ENCODE measurements at places on chromosomes 1 and 21. TPM values are rescaled to one million over a fixed set of nuclear protein-coding genes. Genes with fewer than 3 reads are reported as not detected.

EFNA3 gene
- 2.3 TPM for total RNA-seq

SYDE2 gene
- total RNA-seq: 1.6 TPM

S100A5 gene
- 3.8 TPM for total RNA-seq

ACTN2 gene
- not detected for total RNA-seq

PDIK1L gene
- 21.0 TPM for total RNA-seq

SPRR1A gene
- total RNA-seq: not detected

- no peaks in the 10 kb centered on the region for H3K27me3 ChIP-seq
- H3K4me1 ChIP-seq: no peaks in the 10 kb centered on the region
- H3K4me3 ChIP-seq: no peak overlapping the region
- no peaks in the 10 kb centered on the region for H3K36me3 ChIP-seq
- H3K27ac ChIP-seq: no peak overlapping the region
Measured at GRCh38 chr21:31599013-31599412, 60.5 kb upstream of the SOD1 start.

GRCh38 chr1:184000321-184000720 is 37.2 kb downstream of the COLGALT2 start:
- no peak overlapping the region for H3K4me3 ChIP-seq
- no peaks in the 10 kb centered on the region for H3K36me3 ChIP-seq
- H3K27ac ChIP-seq: no peak overlapping the region

- H3K27me3 ChIP-seq: peaks cover 24% of the 10 kb centered on the region
- H3K36me3 ChIP-seq: no peaks in the 10 kb centered on the region
- no peak overlapping the region for H3K4me3 ChIP-seq
- no peak for DNase-seq
Measured at GRCh38 chr1:111821121-111821745, 65.5 kb downstream of the DDX20 start.

GRCh38 chr1:5125208-5125607 is 470.8 kb downstream of the AJAP1 start:
- DNase-seq: no peak
- H3K27me3 ChIP-seq: no peaks in the 10 kb centered on the region
- H3K27ac ChIP-seq: no peak overlapping the region
- no peaks in the 10 kb centered on the region for H3K36me3 ChIP-seq
- H3K4me3 ChIP-seq: no peak overlapping the region
- peaks cover 4% of the 10 kb centered on the region for H3K4me1 ChIP-seq

GRCh38 chr1:151612501-151613281 is 841 bp downstream of the SNX27 start:
- H3K4me3 ChIP-seq: peak overlapping the region; percentile 95
- peaks cover 4% of the 10 kb centered on the region for H3K27me3 ChIP-seq
- DNase-seq: peak; percentile 26
- peak overlapping the region; percentile 91 for H3K27ac ChIP-seq
- peaks cover 2% of the 10 kb centered on the region for H3K36me3 ChIP-seq

DNA sequence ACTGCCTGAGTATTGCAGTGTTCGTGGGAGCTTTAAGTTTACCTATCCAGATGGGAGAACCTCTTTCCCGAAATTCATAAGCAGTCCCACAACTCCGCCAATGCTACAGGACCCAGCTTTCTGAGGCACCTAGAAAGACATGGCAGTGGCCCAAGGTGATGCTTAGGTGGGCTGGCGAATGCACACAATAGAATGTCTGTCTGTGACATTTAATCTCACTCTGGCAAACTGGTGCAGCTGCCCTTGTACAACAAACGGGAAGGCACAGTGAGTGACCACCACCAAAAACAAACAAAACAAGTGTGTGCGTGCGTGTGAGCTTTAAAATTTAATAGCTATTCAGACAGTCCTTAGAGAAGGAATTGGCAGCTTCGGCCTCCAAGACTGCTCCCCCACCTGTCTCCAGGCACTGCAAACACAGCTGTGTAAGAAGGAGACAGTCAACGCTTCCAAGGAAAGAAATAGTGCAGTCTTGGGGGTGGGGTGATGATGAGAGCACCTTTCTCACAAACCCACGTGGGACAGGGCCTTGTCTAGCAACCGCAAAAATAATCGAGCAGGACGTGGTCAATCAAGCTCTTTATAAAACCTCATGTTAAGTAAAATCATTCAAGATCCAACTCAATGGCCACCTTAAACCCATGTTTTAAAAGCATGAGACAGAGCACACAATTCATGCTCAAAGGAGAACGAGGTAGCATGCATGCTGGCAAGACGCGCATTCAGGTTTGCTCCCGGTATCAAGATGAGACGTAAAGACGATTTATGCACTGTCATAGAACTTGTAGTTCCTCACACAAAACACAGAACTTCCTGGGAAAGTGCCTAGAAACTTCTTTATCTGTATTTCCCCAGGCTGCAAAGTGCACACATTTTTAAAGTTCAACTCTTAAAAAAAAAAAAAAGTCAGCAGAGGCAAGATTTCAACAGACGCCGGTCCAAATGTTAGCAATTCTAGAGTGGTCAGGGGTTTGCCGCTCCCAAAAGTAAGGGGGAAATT is 84.1 kb downstream of the TM2D1 start:
- DNase-seq: no peak
- H3K27ac ChIP-seq: no peak overlapping the region
- H3K4me3 ChIP-seq: peak overlapping the region; percentile 15
- H3K4me1 ChIP-seq: peaks cover 11% of the 10 kb centered on the region
- H3K27me3 ChIP-seq: peaks cover 2% of the 10 kb centered on the region

- H3K4me3 ChIP-seq: no peak overlapping the region
- H3K27me3 ChIP-seq: no peaks in the 10 kb centered on the region
- no peak for DNase-seq
- H3K27ac ChIP-seq: no peak overlapping the region
- H3K36me3 ChIP-seq: no peaks in the 10 kb centered on the region
Measured at GRCh38 chr1:223041481-223041880, 101.6 kb downstream of the TLR5 start.

GRCh38 chr21:26806801-26807295 is 38.4 kb downstream of the ADAMTS1 start:
- H3K4me1 ChIP-seq: peaks cover 2% of the 10 kb centered on the region
- peaks cover 2% of the 10 kb centered on the region for H3K27me3 ChIP-seq
- H3K36me3 ChIP-seq: no peaks in the 10 kb centered on the region
- peak overlapping the region; percentile 44 for H3K27ac ChIP-seq
- DNase-seq: no peak

DNA sequence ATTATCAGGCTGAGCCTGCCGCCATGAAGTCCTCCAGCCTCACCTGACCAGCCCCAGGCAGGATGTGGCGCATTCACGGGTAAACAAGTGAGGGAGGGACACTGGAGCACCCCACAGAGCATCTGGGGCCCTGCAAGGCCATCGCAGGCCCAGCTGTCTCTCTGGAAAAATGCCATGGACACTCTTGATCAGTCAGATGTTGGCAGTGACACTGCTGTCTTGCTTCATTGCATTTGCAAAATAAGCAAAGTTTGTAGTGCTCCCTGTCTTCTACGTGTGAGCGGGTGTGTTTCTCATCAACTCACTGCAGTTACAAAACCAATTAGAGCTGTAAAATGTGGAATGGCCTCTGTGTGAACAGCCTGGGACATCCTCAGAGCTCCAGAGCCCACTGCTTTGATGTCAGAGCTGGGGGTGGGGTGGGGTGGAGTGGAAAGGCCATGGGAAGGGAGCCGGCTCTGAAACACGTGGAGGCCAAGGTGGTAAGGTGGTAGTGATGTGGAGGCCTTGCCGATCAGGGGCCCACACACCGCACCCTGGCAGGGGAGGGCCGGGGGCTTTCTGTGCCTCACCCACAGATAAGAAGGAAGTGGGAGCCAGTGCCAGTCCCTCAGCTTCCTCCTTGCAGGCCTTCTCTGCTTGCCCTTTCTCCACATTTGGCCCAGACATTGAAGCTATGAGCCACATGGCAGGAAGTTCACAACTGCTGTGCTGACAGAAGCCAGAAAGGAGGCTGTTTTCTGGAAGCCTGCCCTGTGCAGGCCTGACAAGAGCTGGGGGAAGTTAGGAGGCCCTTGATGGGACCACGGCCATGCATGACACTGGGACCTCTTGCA is 254.9 kb downstream of the RHOU start:
- H3K4me3 ChIP-seq: no peak overlapping the region
- H3K36me3 ChIP-seq: no peaks in the 10 kb centered on the region
- peaks cover 10% of the 10 kb centered on the region for H3K4me1 ChIP-seq
- no peak overlapping the region for H3K27ac ChIP-seq

DNA sequence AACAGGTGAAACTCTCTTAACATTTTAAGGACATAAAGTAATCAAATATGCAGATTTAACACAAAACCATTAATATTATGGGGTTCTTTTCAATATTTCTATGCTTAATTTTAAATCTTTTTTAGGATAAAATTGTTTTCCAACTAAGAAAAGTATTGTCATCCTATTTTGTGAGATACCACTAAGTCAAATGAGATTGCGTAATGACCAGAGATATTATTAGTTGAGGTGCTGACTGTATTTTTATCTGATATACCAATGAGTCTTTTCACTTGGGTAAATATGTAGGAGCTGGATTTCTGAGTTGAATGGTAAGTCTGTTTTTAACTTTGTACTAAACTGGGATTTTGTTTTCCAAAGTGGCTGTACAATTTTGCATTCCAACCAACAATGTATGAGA is 25.4 kb downstream of the LEPR start:
- no peak overlapping the region for H3K4me3 ChIP-seq
- no peaks in the 10 kb centered on the region for H3K36me3 ChIP-seq
- no peak for DNase-seq
- no peaks in the 10 kb centered on the region for H3K27me3 ChIP-seq

- H3K36me3 ChIP-seq: peaks cover 12% of the 10 kb centered on the region
- peaks cover 5% of the 10 kb centered on the region for H3K27me3 ChIP-seq
- DNase-seq: no peak
- H3K4me3 ChIP-seq: no peak overlapping the region
- no peak overlapping the region for H3K27ac ChIP-seq
Measured at GRCh38 chr1:223709598-223709997, 2.7 kb upstream of the CAPN2 start.

DNA sequence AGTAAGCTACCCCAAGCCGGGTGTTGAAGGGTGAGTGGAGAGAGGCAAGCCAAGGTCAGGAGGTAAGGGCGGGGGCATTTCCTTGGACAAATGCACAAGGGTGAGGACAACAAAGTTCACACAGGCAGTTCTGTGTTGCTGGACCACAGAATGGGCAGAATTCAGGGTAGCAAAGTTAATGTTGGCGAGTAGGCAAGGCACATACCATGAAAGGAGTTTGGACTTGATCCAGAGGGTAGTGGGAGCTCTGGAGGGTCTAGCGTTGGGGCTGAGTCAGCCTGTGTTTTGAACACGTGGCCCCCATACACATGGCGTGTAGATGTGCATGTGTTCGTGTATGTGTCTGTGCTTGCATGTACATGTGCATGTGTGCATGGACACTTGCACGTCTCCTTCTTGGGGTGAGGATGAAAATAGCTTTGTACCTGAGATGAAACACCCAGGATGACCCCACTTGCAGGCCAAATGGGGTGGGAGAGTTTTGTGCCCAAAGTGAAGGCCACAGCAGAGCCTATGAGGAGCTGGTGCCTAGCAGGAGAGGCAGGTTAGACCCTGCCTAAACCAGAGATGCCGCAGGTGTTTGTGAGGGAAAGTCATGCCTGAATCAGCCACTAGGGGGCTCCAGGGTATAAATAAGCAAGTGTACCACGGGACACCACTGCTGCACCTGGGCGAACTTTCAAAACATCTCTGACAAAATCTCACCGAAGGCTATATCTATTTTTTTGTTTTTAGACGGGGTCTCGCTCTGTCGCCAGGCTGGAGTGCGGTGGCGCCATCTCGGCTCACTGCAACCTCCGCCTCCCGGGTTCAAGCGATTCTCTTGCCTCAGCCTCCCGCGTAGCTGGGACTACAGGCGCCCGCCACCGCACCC is 21.8 kb downstream of the SLC27A3 start:
- peak overlapping the region; percentile 76 for H3K27ac ChIP-seq
- peaks cover 40% of the 10 kb centered on the region for H3K4me1 ChIP-seq
- peak; percentile 91 for DNase-seq
- no peaks in the 10 kb centered on the region for H3K27me3 ChIP-seq
- H3K36me3 ChIP-seq: peaks cover 2% of the 10 kb centered on the region

DNA sequence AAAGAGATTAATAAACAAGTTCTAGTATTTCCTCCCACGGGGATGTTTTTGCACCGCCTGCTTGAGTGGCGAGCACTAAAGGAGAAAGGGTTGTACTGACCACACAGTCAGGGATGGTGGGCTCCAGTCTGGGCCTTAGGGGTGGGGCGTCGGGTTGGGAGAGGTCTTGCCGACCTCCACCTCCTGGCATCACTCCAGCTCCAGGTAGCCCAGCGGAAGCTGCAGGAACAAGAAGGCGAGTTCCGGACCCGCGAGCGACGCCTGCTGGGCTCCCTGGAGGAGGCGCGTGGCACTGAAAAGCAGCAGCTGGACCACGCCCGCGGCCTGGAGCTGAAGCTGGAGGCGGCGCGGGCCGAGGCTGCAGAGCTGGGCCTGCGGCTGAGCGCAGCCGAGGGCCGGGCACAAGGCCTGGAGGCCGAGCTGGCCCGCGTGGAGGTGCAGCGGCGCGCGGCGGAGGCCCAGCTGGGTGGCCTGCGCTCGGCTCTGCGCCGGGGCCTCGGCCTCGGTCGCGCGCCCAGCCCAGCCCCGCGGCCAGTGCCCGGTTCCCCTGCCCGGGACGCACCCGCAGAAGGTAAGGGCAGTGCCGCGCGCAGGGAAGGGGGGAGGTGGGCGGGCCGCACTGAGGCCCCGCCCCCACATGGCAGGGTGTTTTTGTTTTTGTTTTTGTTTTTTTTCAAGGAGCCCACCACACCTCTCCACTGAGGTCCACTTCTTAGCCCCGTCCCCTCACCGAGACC is 19.7 kb downstream of the MFAP2 start:
- peaks cover 13% of the 10 kb centered on the region for H3K4me1 ChIP-seq
- no peaks in the 10 kb centered on the region for H3K27me3 ChIP-seq
- peak overlapping the region; percentile 80 for H3K27ac ChIP-seq
- peak; percentile 84 for DNase-seq
- peak overlapping the region; percentile 67 for H3K4me3 ChIP-seq

- H3K36me3 ChIP-seq: no peaks in the 10 kb centered on the region
- H3K4me3 ChIP-seq: no peak overlapping the region
- no peak overlapping the region for H3K27ac ChIP-seq
- DNase-seq: no peak
- peaks cover 19% of the 10 kb centered on the region for H3K4me1 ChIP-seq
Measured at GRCh38 chr21:38327984-38328383, 71.2 kb downstream of the KCNJ15 start.

DNA sequence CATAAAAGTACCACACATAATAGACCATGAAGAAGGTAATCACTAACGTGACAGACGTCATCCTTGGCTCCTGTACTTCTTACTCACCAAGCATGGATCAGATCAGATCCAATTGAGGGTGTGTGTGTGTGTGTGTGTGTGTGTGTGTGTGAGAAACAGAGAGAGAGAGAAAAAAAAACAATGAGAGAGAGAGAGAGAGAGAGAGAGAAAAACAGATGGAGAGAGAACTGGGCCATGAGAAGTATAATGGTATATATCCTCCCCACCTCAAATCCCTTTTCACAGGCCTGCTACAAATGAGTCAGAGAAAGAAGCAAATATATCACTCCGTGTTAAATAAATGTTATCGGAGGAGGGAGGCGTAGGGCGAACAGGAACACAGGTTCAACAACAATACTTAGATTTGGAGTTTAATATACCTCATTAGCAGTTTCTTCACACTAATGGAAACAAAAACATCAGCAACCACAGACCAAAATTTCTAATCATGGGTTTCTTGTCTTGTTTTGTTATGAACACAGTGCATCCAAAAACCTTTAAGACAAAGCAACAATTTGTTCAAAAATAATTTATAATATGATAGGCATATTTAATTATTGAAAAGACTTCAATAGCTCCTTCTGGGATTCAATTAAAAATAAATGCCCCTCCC is 45.3 kb downstream of the TIAM1 start:
- H3K36me3 ChIP-seq: peaks cover 4% of the 10 kb centered on the region
- H3K27me3 ChIP-seq: no peaks in the 10 kb centered on the region
- no peak overlapping the region for H3K4me3 ChIP-seq
- no peak overlapping the region for H3K27ac ChIP-seq
- peaks cover 6% of the 10 kb centered on the region for H3K4me1 ChIP-seq

- H3K4me1 ChIP-seq: no peaks in the 10 kb centered on the region
- H3K27me3 ChIP-seq: no peaks in the 10 kb centered on the region
- no peak overlapping the region for H3K27ac ChIP-seq
- H3K4me3 ChIP-seq: no peak overlapping the region
- no peaks in the 10 kb centered on the region for H3K36me3 ChIP-seq
Measured at GRCh38 chr21:19236209-19236608, 832.6 kb upstream of the TMPRSS15 start.

Measured in activated CD4-positive, alpha-beta T cell treated with anti-CD3 and anti-CD28 coated beads, Interleukin-2, amount 10 ng/mL, durations not matched to agents 7 days and 5 days (primary cell).